Mucosa of descending colon (tissue), 3 donors: ENCODE measurements at places on chromosomes 12 and 14. TPM values are rescaled to one million over a fixed set of nuclear protein-coding genes. Genes with fewer than 3 reads are reported as not detected.

BIN2 gene
- total RNA-seq = 7.3 TPM

GRCh38 chr12:2288471-2288870 is 235.7 kb downstream of the CACNA1C start:
- no peak for DNase-seq

DNA sequence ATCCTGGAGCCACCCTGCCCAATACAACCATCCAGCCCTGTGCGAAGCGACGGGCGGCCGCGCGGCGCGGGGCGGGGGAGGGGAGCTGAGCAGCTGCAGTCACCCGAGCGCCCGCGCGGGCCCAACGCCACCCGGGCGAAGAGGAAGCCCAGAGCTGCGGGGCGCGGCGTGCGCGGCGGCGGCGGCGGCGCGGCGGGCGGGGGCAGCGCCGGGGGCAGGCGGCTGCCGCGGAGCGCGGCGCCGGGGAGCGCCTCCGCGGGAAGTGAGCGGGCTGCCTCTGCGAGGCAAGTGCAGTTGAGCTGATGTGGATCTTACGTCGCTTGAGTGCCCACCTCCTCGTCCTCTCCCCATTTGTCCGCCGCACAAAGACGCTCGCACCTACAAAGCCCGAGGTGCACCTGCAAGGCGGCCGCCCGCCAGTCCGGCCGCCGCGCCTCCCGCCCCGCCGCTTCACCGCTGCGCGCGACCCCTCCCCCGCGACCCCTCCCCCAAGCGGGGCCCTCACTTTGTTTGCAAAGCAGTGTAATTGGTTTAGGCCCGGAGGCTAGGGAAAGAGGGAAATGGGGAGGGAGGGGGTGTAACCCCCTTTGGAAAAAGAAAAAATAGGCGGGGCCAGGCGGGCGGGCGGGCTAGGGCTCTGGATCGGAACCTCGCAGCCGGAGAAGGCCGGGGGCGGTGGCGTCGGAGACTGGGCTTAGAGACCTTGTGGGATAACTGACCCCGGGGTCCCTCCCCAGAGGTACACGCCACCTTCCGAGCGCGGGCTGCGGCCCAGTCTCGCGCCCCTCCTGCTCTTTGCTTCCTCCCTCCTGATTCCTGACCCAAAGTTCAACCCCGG is at the start of the genes FOXA1 and TTC6:
TSS of gene FOXA1 (minus strand) at position 279 of the 838 bp plus-strand sequence. CDS start at position 2, 277 bp downstream.
TSS of gene TTC6 (plus strand) at position 659 of the 838 bp plus-strand sequence. CDS start 26,436 bp downstream, outside the sequence.
- DNase-seq = peak; percentile 79

TAS2R8 gene
- total RNA-seq = not detected

GRCh38 chr14:54182419-54183045 is 214.3 kb upstream of the CDKN3 start:
- no peak for DNase-seq

- DNase-seq = no peak
These were observed 111.2 kb downstream of the RFLNA start for GRCh38 chr12:124406043-124406442.

FSCB gene
- total RNA-seq = not detected

GRCh38 chr14:28407996-28408395 is 358.6 kb upstream of the FOXG1 start:
- DNase-seq = no peak

- DNase-seq = no peak
These were observed 383.6 kb downstream of the BCAT1 start for GRCh38 chr12:24565300-24565699.

NUMB gene
- total RNA-seq = 115 TPM

GRCh38 chr12:108335349-108336119 is 3.6 kb downstream of the CMKLR1 start:
- no peak for DNase-seq

- no peak for DNase-seq
These were observed 1.4 kb downstream of the ACAD10 start for GRCh38 chr12:111687255-111687654.

IL26 gene
- not detected for total RNA-seq

- peak; percentile 72 for DNase-seq
These were observed 1.4 kb downstream of the ATF1 start for GRCh38 chr12:50765095-50765911.

GRCh38 chr12:2341871-2342270 is 289.1 kb downstream of the CACNA1C start:
- DNase-seq = no peak

SLC6A12 gene
- 1.3 TPM for total RNA-seq

DNA sequence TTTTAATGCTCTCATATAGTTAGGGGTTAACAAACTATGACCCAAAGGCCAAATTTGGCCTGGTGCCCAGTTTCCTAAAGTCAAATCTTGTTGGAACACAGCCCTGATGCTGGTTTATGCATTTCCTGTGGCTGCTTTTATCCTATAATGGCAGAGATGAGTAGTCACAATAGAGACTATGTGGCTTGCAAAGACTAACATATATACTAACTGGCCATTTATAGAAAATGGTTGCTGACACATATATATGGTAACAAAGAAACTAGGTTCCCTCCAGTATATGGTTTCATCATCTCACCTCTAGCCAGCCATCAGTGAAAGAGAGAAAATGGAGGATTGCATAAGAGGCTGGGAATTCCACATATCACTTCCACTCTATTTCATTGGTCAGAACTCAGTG is 10.8 kb downstream of the NAV3 start:
- DNase-seq = no peak

- DNase-seq = no peak
These were observed at the start of gene HOXC9 for GRCh38 chr12:54000116-54001114. TSS of gene HOXC9 (plus strand) at chr12:54000161. CDS start at chr12:54000189, 28 bp downstream.

- no peak for DNase-seq
These were observed 104.0 kb downstream of the MNAT1 start for GRCh38 chr14:60838601-60839000.
